ENCODE measurements at places on chromosomes 12 and 14.

DNA sequence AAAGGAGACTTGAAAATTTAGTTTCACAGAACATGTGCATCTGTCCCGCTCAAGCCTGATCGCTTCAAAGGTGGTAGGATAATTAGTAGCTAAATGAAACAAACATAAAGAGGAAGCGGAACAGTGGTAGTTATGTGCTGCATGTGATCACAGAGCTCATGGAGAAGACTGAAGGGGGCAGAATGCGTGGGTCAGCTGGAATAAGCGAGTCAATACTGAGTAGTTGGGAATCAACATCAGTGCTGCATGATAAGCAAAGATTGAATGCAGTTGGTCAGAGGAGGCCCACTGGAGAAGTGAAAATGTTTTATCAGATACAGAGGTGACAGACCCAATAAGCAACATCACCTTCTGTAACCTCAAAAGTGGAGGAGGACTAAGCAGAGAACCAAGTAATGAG, 95.1 kb upstream of the RFX4 start:
- no peak overlapping the region for H3K27ac ChIP-seq
- H3K4me1 ChIP-seq = peaks cover 46% of the 10 kb centered on the region
- no peak for DNase-seq
- no peak overlapping the region for H3K4me3 ChIP-seq
- no peaks in the 10 kb centered on the region for H3K36me3 ChIP-seq

DNA sequence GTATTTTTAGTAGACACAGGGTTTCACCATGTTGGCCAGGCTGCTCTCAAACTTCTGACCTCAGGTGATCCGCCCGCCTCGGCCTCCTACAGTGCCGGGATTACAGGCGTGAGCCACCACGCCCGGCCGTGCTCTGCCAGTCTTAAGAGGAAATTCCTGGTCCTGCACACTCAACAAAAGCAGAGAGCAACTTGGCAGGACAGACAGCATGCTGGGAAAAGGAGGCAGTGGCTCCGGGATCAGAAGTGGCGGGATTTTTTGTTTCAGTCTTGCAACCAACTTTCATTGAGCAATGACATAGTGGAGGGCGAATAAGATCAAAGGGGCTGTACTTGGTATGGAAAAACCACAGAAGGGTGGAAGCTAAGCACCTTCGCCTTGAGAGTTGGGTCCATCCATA, 2.1 kb downstream of the CKAP4 start:
- no peak overlapping the region for H3K4me3 ChIP-seq
- DNase-seq = no peak
- peaks cover 10% of the 10 kb centered on the region for H3K27me3 ChIP-seq
- no peak overlapping the region for H3K27ac ChIP-seq
- H3K4me1 ChIP-seq = peaks cover 14% of the 10 kb centered on the region
- H3K36me3 ChIP-seq = no peaks in the 10 kb centered on the region

DNA sequence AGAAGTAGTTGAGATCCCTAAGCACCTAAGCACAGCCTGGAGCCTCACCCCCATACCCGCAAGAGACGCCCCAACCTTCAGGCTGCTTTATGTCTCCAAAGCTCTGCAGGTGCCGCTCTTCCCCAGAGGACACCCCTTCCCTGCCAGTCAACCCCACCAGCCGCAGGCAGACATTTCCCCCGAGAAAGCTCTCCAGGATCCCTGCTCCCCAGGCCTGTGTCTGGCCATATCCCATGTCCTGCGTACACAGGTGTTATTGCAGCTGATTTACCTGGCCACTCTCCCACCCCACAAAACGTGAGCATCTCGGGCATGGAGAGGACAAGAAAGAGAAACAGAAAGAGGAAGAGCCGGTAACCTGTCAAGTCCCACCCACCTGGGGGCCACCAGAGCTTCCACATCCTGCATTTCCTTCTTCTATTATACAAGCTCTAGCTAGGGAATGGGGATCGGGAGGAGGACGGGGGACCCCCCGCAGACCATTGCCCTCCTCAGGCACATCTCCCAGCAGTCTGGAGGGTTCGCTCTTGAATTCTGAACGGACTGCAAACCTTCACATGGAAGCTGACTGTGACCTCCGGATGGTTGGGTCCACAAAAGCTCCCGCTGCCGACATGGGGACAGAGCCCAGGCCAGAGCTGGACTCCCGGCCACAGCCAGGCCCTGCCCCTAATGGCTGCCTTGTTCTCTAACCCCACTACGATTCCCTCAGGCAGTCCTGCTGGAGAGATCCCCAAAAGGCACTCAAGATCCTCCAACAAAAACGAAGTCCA, 17.6 kb downstream of the CCDC88C start:
- peaks cover 31% of the 10 kb centered on the region for H3K4me1 ChIP-seq
- DNase-seq = no peak
- no peak overlapping the region for H3K4me3 ChIP-seq
- H3K36me3 ChIP-seq = no peaks in the 10 kb centered on the region
- H3K27me3 ChIP-seq = no peaks in the 10 kb centered on the region

GRCh38 chr12:21608196-21608595, 3.5 kb upstream of the GYS2 start:
- H3K27ac ChIP-seq = no peak overlapping the region
- peaks cover 6% of the 10 kb centered on the region for H3K4me1 ChIP-seq
- H3K36me3 ChIP-seq = no peaks in the 10 kb centered on the region
- DNase-seq = no peak

DNA sequence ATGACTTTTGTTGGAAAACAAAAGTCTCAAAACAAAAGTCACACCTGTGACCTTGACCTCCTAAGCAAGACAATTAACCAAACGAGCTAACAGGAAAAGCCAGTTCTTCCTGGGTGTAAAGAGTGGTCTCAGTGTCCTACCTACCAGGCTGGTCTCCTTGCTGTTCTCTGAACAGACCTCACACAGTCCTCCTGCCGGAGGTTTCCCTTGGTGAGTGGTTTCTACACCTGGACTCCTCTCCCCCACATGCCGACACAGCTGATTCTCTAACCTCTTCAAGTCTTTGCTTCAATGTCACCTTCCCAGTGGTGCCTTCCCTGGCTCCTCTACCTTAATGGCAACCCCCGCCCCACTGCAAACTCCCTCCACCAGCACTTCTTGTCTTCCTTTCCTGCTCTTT, 238.6 kb downstream of the ZFP36L1 start:
- H3K36me3 ChIP-seq = no peaks in the 10 kb centered on the region
- no peak overlapping the region for H3K4me3 ChIP-seq
- H3K27me3 ChIP-seq = no peaks in the 10 kb centered on the region
- H3K27ac ChIP-seq = no peak overlapping the region

GRCh38 chr12:54704202-54704601, 56.0 kb upstream of the DCD start:
- no peak overlapping the region for H3K4me3 ChIP-seq
- H3K36me3 ChIP-seq = no peaks in the 10 kb centered on the region
- H3K4me1 ChIP-seq = peaks cover 4% of the 10 kb centered on the region
- DNase-seq = no peak
- H3K27me3 ChIP-seq = no peaks in the 10 kb centered on the region

DNA sequence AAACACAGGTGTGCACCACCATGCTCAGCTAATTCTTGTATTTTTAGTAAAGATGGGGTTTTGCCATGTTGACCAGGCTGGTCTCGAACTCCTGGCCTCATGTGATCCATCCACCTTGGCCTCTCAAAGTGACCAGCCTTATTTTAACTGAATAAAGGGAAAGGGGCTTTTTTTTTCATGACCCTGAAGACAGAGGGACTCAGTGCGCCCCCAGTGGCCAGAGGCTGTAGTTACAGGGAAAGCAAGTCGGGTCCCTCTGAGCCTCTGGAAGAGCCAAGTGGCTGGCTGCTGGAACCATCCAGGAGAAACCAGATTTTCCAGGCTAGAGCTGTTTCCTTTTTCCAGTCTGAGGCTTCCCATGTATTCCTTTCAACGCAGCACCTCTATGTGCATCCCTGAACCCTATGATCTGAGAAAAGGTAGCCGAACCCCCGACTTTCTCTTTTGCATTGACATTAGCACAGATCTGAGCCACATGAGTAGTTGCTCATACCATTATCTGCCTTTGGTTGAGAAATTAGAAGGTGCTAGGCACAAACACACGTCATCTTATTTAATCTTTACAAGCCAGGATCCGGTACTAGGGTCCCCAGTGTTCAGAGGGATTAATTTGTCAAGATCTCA, 342.7 kb downstream of the CACNA1C start:
- H3K27ac ChIP-seq = no peak overlapping the region
- peak; percentile 80 for DNase-seq
- H3K36me3 ChIP-seq = no peaks in the 10 kb centered on the region
- H3K4me1 ChIP-seq = no peaks in the 10 kb centered on the region

DNA sequence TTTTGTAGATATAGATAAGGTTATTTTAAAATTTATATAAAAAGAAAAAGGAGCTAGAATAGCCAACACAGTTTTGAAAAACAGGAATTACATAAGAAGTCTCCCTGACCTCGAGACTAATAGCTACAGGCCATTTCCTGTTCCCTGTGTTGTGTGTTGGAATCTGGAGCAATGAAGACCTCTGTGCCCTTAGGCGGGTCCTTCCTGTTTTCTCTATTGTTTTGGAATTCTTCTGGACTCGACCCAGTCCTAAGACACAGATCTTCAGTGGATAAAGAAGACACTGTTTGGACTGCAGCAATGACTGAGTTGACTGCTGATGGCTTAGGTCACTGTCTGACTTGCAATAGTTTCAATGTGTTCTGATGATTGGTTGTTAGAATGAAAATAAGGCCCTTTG, 26.2 kb downstream of the SNRPF start:
- no peaks in the 10 kb centered on the region for H3K36me3 ChIP-seq
- H3K4me3 ChIP-seq = no peak overlapping the region
- no peaks in the 10 kb centered on the region for H3K27me3 ChIP-seq
- no peak for DNase-seq
- H3K4me1 ChIP-seq = no peaks in the 10 kb centered on the region

DNA sequence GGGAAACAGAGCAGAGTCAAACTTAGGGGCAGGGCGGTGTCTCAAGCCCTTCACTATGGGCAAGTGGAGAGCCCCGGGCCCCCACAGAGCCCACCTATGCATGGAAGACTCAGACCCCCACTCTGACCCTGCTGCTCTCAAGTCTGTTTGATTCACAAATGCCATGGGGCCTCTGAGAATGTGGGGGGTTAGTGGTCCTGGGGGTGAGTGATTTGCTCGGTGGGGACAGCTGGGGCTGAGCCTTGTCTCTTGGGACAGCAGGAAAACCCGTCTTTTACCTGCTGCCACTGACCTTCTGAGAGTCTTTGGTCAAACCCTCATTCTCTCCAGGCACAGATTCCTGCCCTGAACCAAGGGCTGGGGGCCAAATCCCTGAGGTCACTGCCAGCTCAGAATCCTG, 201.0 kb upstream of the RTL1 start:
- no peak overlapping the region for H3K4me3 ChIP-seq
- no peaks in the 10 kb centered on the region for H3K36me3 ChIP-seq

DNA sequence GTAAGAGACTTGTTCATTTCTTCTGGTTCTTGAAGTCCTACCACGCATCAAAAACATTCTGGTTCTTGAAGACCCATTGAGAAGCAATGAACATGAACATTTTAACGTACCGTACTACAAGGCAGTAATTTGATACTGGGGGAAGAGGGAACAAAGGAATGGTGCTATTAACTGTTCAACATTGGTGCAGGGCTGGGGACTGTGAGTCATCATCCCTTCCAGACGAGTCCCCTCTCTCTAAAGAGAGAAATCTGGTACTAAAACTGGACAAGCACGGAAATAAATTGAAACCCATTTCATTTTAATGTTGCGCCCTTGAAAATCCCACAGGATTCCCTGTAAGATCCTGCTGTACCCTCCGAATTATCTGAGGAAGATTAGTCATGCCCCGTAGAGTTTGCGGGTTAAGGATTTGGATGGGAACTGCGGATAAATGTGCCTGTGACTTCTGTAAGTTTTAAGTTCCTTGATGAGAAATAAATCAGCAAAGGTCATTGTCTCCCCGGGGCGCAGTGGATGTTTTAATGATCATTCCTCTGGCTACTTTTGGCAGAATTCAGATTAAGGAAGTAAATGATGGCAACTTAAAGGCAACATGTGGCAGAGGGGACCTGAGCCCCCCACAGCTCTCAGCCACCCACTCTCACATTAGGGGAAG, 78.6 kb downstream of the KCNK13 start:
- no peak overlapping the region for H3K27ac ChIP-seq
- DNase-seq = no peak
- H3K27me3 ChIP-seq = no peaks in the 10 kb centered on the region
- no peaks in the 10 kb centered on the region for H3K36me3 ChIP-seq
- no peaks in the 10 kb centered on the region for H3K4me1 ChIP-seq

DNA sequence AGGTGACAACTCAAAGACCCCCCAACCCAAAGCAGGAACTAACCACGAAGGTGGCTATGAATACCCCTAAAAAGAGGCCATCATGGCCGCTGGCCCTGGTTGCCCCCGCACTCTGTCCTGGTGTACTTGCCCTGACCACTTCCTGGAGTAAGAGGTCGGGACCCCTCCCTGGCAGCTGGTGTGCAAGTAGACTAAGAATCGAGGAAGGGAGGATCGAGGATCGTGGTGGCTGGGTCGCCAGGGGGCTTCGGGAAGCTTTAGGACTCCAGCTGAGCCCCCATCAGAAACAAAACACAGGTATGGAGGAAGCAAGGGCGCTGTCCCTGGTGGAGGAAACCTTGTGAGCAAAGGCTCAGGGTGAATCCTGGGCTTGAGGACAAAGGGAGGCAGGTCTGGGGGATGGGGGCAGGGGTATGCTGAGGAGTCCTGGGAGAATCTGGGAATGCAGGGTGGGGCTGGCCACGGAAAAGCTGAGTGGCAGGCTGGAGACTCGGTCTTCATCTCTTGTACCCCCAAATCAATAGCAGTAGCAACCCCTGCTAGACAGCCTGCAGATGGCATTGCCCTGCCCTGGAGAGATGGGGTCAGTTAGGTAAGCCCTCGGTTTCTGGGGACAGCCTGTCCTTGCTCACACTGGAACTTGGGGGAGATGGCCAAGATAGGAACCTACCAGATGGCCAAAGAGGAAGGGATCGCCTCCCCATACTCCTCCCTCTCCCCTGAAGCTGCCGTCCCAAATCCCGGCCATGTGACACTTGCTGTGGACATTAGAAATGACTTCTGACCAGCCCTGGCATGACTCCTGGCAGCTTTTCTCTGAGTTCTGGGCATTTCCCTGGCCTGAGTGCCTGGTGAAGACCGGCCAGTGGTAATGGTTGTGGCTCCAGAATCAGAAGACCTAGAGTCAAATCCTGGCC, 45.3 kb upstream of the ESRRB start:
- peaks cover 16% of the 10 kb centered on the region for H3K4me1 ChIP-seq
- H3K4me3 ChIP-seq = no peak overlapping the region
- DNase-seq = no peak
- H3K27me3 ChIP-seq = peaks cover 40% of the 10 kb centered on the region

DNA sequence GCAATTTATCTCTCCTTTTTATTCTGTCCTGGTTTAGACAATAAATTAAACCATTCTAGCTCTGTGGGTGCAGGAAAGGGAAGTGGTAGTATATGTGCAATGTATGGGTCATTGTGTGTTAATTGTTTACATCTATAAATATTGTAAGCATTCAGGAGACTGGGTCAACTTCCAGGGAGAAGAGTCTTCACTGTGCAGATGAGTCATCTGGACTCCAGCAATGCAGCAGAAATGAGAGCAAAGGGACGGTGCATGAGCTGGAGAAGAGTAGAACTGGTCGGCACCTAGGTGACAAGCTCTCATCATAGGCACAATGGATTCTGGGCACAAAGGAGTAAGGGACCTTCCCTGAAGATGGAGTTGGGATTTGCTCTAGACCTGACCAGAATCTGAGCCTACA, 211.1 kb upstream of the DAAM1 start:
- no peaks in the 10 kb centered on the region for H3K27me3 ChIP-seq
- H3K4me3 ChIP-seq = no peak overlapping the region
- H3K4me1 ChIP-seq = no peaks in the 10 kb centered on the region
- no peak overlapping the region for H3K27ac ChIP-seq
- H3K36me3 ChIP-seq = no peaks in the 10 kb centered on the region

Data from neural progenitor cell (in vitro differentiated cells).